GM23248 (cell line): ENCODE measurements at places on chromosomes 6 and 20.

DNA sequence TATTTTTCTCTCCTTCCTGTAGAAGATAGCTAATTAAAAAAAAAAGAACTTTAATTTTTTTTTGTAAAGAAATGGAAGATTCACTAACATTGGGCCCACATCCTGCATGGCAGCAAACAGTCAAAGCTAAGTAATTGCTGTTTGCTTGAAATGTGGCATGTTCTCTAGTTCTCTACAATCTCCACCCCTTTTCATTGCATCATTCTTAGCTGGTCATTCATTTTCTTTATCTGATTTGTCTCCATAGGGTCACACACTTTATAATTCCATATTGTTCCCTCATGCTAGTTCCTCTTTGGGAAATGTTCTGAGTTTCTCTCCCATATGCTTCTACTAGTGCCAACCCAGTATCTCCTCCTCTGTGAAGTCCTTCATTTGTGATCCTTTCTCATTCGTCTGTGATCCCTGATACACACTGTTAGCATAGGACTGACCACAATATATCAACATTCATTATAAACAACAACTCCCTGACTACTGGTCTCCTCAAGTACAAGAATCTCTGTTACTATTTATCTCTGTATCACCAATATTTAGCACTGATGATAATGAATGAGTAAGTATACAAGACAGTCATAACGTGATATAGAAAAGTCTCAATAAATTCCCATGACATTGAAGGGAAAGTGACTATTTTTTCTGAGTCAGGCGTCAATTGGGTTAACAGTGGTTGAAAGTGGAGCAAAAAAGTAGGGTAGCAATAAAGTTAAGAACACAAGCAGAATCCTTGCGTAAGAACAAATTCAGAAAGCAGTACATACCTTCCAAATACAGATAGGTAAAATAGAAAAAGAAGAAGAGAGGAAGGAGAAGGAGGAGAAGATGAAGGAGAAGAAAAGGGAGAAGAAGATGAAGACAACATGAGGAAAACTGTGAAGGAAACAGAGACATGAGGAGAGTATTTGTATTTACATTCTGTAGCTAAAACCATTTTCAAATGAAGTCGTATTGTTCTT is 33.2 kb upstream of the MYB start:
- no peak for DNase-seq

- peak; percentile 81 for DNase-seq
These were observed 160.1 kb downstream of the ZMYND8 start for GRCh38 chr20:47196091-47197081.

- no peak for DNase-seq
These were observed 143.7 kb downstream of the SYNDIG1 start for GRCh38 chr20:24612799-24613775.

GRCh38 chr6:90103056-90103800 is 193.4 kb downstream of the BACH2 start:
- no peak for DNase-seq

- DNase-seq, result peak; percentile 90
These were observed 409.9 kb upstream of the MARCKS start for GRCh38 chr6:113447088-113447831.

- DNase-seq, result no peak
These were observed 24.2 kb downstream of the ZKSCAN3 start for GRCh38 chr6:28373925-28374324.

GRCh38 chr6:20389066-20389465 is 12.6 kb upstream of the E2F3 start:
- DNase-seq, result no peak

GRCh38 chr20:15703171-15703911 is 869.9 kb downstream of the KIF16B start:
- DNase-seq, result peak; percentile 84

DNA sequence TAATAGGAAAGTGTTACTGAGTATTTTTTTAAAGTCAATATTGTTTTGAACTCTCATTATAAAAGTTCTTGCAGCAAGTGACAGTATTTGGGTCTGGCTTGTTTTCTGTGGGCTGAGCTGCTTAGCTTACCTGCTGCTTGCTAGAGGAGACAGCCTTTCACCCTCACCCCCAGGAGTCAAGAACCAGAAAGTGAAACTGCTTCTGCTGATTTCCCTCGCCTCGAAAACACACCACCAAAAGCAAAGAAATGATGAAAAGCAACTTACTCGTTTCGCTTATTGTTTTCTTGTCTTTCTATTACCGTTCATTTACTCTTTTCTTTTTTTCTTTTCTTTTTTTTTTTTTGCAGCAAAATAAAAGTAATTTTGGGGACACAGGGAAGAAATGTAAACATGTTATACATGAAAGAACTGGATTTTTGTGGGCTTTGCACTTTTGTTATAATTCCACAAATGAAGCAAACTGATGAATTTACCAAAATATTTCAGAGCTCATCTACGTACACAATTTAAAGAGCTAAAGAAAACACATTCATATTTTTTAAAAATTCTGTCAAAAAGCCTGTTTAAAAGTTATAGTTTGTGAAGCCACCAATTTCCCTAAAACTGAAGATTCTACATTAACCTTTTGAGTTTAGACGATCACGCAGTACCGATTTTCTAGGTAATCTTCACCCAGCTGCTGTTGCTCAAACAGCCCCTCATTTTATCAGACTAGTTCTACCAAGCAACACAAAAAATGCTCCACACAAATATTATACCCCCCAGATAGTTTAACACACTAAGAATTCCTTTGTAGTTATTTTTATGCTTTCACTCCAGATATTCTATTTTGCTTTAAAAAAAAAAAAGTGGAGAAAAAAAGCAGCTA is 1.7 kb downstream of the SCML4 start:
- DNase-seq, result no peak

GRCh38 chr6:147676495-147677199 is 168.2 kb downstream of the SAMD5 start:
- DNase-seq, result no peak

GRCh38 chr20:47620808-47621805 is 119.4 kb downstream of the NCOA3 start:
- peak; percentile 82 for DNase-seq

DNA sequence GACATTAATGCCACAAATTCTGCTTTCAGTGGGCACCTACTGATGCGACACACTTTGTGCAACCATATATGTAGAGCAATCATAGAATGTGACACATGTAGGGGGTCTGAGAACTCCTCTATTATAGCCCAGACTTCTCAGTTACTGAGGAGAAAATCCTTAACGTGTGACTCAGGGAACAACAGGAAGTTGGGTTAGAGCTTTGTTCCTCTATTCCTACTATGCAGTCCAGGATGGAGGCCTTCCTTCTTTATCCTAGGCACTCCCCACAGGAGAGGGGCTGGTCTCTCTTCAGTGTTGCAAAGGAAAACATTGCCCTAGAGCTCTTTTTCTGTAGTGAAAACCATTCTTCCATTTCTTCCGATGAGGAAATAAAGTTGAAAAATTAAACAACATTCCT is 39.6 kb upstream of the RCAN2 start:
- no peak for DNase-seq

GRCh38 chr20:14288341-14289330 is 48.8 kb downstream of the FLRT3 start:
- DNase-seq, result peak; percentile 87

GRCh38 chr6:21103626-21104224 is 489.8 kb upstream of the SOX4 start:
- no peak for DNase-seq

GRCh38 chr6:14865531-14866100 is 380.3 kb upstream of the JARID2 start:
- no peak for DNase-seq

DNA sequence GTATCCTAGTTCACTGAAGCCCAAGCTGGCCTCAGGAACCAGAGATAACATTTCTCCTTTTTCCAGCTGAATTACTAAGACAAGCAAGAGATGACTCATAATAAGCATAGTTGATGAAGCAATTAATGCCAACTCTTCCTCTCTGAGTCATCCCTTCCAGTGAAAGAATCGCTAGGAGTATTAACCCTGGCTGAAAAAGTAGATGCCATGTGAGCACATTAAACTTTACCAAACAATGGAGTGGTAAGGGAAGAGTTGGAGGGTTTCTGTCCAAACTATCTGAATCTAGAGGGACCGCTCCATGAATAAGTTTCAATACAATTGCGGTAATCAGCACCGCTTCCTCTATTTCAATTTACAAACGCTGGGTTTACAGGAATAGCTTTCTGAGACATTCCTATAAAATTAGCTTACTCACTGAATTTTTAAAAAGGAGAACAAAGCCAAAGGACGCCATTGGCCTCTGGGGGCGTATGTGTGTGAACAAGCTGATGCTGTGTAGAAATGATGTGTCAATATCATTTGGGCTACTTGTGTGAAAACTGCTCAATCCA is 48.3 kb downstream of the ATXN1 start:
- DNase-seq, result peak; percentile 95

GRCh38 chr6:90478789-90479602 is 107.9 kb downstream of the MAP3K7 start:
- peak; percentile 98 for DNase-seq

DNA sequence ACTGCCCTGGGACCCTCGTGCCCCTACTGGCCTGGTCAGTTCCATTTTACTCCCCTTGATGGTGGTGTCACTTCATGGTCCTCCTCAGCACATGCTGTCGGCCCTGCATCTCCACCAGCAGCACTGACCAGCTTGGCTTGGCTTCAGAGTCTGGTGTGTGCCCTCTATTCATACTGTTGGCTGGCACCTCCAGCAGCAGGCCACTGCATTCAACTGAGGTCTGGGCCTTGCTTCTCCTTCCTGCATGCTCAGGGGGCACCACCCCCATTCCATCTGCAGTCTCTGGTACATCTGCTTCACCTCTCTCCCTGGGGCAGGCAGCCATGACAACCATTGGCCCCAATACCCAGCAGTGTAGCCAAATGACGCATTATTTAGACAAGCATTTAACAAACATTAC is 155.9 kb downstream of the SLC24A3 start:
- DNase-seq, result no peak

GRCh38 chr6:137536104-137536773 is 42.0 kb upstream of the OLIG3 start:
- DNase-seq, result no peak

- no peak for DNase-seq
These were observed 88.2 kb downstream of the FOXF2 start for GRCh38 chr6:1477432-1478090.

GRCh38 chr6:15937602-15938001 is 191.3 kb upstream of the MYLIP start:
- no peak for DNase-seq

- no peak for DNase-seq
These were observed 1.3 kb upstream of the FNDC11 start for GRCh38 chr20:63552481-63553249.

- DNase-seq, result no peak
These were observed 48.8 kb upstream of the PRND start for GRCh38 chr20:4672948-4673347.

GRCh38 chr6:73451223-73452106 is 632 bp downstream of the CGAS start:
- DNase-seq, result peak; percentile 76

DNA sequence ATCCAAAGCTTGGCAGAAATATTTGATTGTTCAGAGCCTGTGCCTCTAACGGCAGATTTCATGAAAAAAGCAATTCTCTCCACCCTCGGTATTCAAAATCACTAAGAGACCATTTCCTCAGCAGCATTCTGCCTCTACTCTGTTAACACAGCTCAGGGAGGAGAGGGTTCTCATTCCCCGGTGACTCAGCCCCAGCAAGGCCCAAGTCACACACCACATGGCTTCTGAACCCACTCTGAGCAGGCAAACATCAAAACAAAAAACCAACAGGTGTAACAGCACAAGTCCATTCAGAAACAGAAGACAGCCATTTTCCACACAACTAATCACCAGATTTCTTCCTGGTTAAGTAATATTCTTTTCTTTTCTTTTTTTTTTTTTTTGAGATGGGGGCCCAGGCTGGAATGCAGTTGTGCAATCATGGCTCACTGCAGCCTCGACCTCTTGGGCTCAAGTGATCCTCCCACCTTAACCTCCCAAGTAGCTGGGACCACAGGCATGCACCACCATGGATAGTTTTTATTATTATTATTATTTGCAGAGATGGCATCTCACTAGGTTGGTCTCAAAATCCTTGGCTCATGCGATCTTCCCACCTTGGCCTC is 55.4 kb downstream of the GFOD1 start:
- DNase-seq, result peak; percentile 35

- DNase-seq, result peak; percentile 32
These were observed 2.6 kb downstream of the MAFB start for GRCh38 chr20:40686434-40686882.

- no peak for DNase-seq
These were observed 399.1 kb downstream of the BTBD3 start for GRCh38 chr20:12316794-12317193.

DNA sequence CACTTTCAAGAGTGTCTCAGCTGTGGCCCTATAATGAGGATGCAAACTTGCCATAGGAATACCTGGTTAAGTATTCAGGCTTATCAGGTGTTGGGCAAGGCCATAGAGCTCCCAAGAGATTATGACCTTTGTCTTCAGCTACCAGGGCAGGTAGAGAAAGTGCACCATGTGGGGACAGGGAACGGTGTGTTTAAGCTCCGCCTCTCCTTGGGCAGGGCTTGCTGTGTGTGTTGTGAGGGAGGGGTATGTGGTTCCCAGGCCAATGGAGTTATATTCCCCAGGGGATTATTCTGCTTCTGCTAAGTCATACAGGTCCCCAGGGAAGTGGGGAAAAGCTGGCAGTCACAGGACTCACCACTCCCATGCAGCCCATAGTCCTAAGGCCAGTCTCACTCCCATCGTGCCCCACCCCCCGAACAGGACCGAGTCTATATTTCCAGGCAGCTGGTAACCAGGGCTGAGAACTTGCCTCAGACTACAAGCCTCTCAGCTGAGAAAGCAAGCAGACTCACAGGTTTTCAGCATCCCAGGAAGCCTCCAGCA is 660.2 kb downstream of the HTR1B start:
- no peak for DNase-seq

DNA sequence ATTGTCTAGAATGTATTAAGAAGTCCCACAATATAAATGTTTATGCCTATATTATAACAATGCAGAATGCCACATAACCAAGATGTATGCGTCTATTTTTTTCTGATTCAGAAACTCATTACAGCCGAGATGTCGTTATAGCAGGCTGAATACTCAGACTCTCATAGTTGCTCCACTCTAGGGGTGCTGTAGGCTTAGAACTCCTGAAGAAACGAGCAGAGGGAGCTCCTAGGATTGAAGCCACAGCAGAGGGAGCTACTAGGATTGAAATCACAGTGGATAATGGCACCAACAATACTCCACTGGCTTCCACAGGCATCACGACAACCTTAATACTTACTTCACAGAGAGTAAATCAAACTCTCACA is 208.9 kb downstream of the KIF16B start:
- no peak for DNase-seq
